Stimulated activated CD4-positive, alpha-beta T cell treated with anti-CD3 and anti-CD28 coated beads, Interleukin-15, amount 100 ng/mL, for 24 hours (primary cell): ENCODE measurements at places on chromosomes 6 and 20.
A peak's percentile ranks its signal among the peaks of the same experiment; 100 is the strongest.

DNA sequence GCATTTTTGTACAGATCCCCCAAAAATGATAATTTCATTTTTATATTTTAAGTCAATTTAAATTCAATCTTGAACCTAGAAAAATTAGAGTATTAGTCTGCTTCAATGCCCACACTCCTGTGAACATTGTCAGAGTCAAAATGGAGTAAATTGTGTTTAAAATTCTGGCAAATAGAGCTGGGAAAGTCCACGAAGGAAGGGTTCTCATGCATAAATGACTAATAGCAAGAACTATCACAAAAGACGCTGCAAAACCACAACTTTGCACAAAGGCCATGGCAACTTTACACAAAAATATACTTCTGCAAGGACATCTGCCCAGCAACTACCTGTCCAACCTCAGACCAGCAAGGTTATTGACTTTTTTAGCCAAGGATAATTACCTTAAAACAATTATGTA is 203.2 kb upstream of the SMLR1 start:
- no peak for DNase-seq

DNA sequence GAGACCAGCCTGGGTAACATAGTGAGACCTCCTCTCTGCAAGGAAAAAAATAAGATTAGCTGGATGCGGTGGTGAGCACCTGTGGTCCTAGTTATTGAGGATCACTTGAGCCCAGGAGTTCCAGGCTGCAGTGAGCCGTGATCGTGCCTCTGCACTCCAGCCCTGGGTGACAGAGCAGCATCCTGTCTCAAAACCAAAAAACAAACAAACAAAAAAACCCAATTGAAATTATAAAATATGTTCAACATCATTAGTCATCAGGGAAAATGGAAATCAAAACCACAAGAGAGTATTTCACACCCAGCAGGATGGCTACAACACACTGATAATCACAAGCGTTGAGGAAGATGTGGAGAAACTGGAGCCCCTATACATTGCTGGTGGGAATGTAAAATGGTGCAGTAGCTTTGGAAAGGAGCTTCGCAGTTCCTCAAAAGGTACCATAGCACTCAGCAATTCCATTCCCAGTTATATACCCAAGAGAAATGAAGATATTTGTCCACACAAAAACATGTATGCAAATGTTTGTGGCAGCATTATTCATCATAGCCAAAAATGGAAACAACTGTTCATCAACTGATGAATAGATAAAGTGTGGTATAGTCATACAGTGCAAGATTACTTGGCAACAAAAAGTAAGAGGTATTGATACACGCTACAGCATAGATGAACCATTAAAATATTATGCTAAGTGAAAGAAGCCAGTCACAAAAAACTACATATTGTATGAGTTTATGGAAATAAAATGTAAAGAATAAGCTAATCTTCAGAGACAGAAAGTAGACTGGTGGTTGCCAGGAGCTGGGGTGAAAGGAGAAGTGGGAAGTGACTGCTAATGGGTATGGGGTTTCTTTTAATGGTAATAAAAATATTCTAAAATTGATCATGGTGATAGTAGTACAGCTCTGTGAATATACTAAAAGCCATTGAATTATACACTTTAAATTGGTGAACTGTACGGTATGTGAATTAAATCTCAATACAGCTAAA is 38.7 kb upstream of the RIPOR2 start:
- peak; percentile 65 for DNase-seq

DNA sequence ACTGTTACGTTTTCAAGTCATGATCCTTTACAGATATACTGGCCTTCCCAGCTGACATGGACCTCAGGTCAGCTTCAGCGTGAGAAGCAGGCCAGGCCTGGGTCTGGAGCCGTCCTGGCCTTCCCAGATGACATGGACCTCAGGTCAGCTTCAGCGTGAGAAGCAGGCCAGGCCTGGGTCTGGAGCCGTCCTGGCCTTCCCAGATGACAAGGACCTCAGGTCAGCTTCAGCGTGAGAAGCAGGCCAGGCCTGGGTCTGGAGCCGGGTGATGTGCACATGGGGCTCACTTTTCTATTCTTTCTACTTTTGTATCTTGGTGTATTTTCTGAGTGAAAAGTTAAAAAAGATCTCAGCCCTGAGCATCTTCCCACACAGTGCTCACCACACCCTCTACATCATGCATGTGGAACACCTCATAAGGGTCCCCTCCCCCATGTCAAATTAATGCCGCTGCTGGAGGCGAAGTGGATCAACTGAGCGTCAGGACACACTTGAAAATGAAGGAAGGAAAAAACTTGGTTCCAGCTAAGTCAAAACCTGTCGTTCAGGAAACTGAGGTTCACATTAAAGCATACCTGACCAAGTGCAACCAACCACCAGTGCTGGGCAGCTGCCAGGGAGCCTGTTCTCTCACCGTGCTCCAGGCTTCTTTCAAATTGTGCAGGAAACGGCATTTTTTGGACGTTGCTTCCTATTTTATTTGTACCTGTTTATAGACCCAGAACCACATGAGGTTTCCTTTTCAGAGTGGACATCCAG is 32.2 kb downstream of the KIF25 start:
- no peak for DNase-seq

- DNase-seq, result no peak
These were observed 12.3 kb upstream of the VSTM2L start for GRCh38 chr20:37890643-37891042.

DNA sequence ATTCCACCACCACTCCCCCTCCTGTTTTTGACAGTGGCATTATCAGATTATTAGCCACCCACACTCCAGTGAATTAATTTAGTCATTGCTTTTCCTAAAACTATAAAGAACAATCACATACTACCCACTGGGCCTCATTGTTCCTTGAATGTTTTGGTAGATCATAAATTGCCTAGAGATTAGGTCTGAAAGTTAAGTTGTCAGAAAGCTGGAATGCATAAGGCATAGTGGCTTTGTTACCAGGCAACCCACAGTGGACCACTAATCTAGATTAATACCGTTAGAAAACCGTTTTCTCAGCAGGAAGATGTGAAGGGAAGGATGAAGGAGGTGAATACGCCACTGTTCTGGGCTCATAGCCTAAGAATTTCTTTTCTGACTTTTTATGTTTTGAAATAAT is 75.6 kb downstream of the SAMD3 start:
- DNase-seq, result no peak

DNA sequence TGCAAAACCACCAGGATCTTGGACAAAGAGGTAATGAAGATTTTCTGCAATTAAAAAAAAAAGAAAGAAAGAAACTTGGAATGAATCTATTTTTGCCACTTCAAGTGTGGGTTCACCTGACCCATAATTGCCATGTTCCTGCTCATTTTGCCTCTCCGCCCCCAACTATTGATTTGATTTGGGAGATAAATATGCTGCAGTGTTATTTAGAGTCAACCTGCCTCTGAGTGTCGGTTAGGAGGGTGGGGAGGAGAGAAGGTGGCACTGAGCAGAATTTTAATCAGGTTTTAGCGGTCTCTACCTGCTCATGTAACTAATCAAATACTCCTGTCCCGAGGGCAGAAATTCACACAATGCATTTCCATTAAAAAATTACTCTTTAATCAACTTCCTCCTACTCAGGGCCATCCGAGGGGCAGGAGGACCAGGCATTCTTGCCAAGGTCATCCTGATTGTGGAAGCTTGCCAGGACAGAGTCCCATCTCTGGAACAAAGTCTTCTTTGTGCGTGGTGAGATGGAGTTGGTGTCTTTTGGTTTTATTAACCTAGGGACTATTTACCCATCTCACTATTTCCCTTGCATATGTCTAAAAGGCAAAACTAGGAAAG is 300.1 kb downstream of the CDH26 start:
- DNase-seq, result no peak

DNA sequence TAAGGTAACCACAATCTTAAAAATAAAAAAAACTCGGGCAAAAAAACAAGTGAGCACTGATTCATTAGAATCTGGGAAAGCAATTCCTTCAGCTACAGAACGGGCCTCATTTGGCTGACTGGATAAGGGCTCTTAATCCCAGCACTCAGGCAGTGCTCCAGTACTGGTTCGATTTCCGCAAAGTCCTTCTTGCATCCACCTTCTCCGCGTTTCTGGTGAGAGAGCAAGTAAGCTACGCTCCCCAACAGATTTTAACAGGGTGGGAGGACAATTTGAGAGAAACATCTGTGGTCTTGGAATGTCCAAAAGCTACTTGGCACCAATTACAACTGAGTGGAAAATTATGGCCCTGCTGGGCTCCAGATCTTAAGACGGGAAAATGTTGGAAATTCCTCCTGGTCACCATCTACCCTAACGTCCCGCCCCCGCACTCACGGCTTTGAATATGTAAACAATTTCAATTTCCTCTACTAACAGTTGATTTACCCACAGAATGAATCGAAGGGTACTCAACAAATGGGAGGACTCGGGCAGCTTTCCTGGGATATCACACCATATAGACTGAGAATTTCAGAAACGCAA is 18.1 kb upstream of the ZSCAN9 start:
- DNase-seq, result no peak

GRCh38 chr20:45873409-45874103 is 7.5 kb upstream of the ZSWIM1 start:
- no peak for DNase-seq

- DNase-seq, result no peak
These were observed 11.6 kb downstream of the TMEM30A start for GRCh38 chr6:75273009-75273408.

GRCh38 chr6:162395181-162395580 is 332.4 kb downstream of the PRKN start:
- DNase-seq, result no peak
